ENCODE measurements at places on chromosomes 13 and 19.

DNA sequence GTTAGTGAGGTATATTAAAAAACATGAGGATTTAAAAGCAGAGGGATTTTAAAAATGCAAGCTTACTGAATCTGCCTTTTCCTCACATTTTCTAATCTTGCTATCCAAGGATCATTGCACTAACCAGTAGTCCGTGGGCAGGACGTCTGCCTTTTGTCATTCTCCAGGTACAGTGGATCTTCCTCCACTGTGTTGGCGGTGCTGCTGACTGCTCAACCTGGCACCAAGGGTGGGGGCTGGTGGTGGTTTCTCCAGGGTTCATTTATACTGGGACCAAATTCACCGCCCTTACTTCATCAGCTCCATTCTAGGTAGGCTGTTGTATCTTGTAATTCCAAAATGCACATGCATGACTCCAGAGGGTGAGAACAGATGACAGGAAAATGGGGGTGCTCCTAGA lies 169.3 kb downstream of the STK24 start:
- no peak for DNase-seq

DNA sequence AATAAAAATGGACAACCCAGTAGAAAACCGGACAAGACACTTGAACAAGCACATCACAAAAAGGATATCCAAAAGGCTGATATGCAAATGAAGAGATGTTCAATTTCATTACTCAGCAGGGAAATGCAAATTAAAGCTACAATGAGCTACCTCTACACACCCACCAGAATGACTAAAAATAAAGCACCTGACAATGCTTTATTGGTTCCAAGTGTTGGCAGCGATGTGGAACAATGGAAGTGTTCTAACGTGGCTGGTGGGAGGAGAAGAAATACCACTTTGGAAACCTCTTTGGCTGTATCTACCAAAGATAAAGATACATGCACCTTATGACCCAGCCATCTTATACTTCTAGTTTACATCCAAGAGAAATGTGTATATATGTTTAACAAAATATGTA lies 3.7 kb upstream of the ACP7 start:
- no peak for DNase-seq

DNA sequence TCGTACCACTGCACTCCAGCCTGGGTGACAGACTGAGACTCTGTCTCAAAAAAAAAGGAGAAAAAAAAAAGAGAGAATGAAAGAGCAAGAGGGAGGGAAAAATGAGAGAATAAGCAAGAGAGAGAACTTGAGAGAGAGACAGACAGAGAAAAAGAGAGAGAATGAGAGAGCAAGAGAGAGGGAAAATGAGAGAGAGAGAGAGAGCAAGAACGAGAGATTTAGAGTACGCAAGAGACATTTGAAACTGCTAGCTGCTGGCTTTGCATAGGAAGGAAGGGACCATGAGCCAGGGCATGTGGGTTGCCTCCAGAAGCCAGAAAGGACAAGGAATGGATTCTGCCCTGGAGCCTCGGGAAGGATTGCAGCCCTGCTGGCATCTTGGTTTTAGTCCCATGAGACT lies 9.6 kb upstream of the ADGRE1 start:
- DNase-seq: no peak

- no peak for DNase-seq
Measured at GRCh38 chr19:9296336-9296735, 13.3 kb downstream of the ZNF699 start.

DNA sequence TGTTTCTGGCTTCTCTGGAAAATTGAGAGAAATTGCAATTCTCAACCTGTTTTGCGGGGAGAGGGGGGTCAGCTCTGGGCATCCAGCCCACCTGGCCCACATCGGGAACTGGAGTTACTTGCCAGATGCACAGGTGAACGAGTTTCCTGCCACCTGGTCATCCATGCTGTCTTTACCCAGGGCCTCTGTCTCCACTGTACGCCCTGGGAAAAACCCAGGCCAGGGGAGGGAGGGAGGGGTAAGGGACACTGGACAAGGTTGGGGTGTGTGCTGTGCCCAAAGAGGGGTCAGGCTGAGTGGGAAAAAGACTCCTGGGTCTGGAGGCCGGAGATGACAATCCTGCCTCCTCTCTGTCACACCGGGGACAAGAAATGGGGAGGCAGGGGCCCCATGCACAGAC lies 307.6 kb downstream of the ZNF536 start:
- DNase-seq: no peak

DNA sequence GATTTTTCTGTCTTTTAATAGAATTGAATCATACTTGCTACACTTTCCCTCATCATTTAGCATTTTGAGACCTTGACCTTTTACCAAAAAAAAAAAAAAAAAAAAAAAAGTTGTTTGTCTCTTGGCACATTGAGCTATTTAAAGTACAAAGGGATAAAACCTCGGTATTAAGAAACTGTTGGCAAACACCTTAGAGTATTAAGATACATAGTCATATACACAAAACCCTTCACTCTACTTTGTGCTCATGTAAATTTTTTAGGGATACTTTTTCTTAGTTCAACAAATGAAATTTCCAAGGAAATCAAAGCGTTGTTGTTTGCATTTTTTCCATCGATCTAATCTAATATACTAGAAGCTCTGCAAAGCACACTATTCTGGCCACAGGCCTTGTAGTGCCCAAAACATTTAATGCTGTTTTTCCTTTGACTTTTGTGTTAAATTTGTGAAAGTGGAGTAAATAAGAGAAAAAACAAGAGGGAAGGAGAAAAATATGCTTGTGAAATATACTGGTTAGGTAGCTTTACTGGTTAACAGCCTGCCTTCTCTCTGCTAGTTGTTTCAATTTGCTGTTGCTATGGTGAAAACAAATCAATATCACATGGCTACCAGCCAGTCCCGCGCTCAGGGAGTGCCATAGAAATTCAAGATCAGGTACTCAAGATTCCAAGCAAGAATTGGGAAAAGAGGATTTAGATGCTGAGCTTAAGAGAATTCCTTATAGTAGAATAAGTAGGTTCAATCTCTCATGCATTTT lies 2.6 kb downstream of the MBNL2 start:
- DNase-seq: no peak

DNA sequence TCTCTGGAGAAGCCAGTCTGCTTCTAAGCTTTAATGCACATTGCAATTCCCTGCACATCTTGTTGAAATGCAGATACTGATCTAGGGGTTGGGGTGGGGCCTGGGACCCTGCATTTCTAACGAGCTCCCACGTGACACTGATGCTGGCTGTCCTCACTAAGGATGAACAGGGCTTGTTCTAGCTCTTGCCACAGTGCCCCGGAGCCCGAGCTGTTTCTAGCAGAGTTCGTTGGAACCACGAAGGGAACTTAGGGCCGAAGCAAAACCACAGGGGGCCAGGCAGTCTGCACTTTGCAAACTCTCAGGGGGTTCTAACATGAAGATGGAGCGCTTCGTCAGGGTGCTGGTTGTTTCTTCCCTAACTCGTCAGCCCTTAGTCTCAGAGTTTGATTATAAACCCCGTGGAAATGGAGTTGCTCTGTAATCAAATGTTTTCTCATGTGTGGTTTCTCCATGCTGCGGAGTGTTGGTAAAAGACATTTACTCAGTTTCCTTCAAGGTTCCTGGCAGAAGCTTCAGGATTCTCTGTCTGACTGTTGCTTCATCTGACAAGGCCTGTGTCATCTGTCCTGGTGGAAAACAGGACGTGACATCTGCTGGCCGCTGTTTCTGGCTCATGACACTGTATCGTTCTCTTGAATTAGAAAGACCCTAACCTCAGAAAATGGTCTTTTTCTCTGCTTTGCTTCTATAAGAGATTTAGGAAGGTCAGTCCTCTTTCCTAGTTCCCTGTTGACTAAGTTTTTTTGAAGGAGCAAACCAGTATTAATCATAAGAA lies 221.5 kb downstream of the TEX29 start:
- no peak for DNase-seq

DNA sequence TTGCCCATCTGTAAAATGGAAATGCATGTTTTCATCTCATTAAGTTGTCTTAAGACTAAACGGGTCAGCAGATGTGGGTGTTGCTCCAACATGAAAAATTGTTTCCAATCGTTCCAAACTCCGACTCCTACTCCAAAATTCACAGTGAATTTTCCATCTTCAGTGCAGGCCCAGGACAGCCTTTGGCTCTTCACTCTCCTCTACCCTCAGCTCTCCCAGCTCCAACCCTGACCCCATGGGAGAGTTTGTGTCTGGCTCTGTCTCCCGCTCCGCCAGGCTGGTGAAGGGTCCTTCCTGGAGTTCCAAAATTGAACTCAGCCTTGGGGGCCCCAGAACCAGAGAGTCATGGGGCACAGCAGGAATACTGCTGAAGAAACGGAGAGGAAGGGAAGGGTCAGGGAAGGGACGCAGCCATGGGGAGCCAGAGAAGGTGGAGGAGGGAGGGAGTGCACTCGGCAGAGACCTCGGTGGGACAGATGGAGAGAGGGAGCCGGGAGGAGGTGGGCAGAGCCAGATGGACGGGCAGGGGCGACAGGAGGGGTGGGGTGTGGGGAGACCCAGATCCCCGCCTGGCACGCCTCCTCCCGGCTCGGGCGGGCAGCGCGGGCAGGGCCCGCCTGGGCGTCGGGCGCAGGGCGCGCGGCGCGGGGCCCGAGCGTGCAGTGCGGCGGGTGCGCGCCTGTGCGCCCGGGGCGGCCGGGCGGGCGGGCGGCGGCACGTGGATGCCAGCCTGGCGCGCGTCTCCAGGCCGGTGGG lies 45.6 kb downstream of the CELF5 start:
- DNase-seq: no peak

GRCh38 chr13:49298903-49299605 lies 51.3 kb downstream of the CDADC1 start:
- DNase-seq: no peak

DNA sequence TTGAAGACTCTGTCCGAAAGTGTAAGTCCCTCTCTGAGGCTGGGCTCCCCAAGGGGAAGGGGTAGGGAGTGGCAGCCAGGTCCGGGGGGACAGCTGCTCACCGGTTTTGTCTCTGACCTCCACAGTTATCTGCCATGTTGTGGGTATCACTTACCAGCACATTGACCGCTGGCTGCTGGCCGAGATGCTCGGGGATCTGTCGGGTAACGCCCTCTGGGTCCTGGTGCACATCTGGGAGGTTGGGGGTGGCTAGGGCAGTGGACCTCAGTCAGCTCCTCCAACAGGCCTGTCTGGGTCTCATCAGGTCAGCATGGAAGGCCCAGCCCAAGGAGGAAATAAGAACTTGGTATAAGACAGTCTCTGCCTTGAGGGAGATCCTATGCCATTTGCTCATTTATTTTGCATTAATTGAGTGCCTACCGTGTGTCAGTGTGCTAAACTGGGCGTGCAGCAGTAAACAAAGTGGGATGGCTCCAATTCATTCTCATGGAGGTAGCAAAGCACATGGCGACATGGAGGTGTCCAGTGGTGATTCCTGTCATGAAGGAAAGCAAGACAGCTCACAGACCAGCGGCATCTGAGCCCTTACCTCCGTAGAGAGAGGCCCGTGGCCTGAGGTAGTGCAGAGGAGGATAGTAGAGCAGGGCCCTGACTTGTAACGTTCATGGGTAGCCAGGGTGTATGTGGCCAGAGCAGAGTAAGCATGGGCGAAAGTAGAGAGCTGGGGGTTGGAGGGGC lies 13.7 kb downstream of the EIF3K start:
- no peak for DNase-seq

- no peak for DNase-seq
Measured at GRCh38 chr19:41376998-41377365, 649 bp downstream of the TMEM91 start.

DNA sequence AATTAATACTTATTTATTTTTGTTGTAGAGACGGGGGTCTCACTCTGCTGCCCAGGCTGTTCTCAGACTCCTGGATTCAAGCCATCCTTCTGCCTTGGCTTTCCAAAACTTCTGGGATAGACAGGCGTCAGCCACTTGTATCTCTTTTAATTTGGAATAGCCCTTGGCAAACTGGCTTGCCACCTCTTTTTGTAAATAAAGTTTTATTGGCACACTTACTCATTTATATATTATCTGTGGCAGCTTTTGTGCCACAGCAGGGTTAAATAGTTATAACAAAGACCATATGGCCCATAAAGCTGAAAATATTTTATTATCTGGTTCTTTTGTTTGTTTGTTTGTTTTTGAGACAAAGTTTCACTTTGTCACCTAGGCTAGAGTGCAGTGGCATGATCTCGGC lies 30.5 kb downstream of the BBC3 start:
- no peak for DNase-seq

DNA sequence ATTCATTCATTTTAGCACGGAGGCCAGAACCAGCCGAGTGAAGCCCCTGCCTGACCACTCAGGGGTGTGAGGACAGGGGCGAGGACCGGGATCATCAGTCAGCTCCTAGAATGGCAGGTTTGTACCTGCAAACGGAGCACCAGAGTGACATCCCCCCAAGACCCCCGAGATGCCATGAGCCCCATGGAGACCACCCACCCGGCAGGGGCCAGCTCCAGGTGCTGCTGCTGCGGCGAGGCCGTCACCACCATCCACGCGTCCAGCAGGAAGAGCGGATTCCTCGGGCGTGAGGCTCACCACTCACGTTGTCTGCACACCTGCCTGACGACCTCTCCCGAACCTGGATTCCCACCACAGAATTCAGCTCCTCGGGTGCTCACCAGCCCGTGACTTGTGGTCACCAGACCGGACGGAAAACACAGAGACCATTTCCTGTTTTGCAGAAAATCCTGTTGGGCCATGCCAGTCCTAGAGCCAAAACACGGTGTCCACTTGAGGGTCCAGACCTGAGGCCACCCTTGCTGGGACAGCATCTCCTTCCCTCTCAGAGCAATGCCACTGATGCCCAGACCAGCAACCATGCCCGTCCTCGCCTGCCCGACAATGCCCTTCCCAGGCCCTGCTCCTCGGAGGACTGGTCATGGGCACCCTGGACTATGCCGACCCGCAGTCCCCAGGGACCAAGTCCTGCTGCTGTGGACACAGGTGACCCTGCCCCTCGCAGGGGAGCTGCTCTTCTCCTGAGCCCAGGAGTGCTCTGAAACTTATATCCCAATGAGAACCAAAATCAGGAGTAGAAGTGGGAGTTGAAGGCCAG lies 74.2 kb downstream of the RASA3 start:
- DNase-seq: peak; percentile 51

GRCh38 chr19:17538684-17539237 lies 16.7 kb upstream of the COLGALT1 start:
- peak; percentile 39 for DNase-seq

- DNase-seq: no peak
Measured at GRCh38 chr19:22935151-22935550, 67.8 kb downstream of the ZNF728 start.
